ENCODE measurements at places on chromosomes 7 and 10.

DNA sequence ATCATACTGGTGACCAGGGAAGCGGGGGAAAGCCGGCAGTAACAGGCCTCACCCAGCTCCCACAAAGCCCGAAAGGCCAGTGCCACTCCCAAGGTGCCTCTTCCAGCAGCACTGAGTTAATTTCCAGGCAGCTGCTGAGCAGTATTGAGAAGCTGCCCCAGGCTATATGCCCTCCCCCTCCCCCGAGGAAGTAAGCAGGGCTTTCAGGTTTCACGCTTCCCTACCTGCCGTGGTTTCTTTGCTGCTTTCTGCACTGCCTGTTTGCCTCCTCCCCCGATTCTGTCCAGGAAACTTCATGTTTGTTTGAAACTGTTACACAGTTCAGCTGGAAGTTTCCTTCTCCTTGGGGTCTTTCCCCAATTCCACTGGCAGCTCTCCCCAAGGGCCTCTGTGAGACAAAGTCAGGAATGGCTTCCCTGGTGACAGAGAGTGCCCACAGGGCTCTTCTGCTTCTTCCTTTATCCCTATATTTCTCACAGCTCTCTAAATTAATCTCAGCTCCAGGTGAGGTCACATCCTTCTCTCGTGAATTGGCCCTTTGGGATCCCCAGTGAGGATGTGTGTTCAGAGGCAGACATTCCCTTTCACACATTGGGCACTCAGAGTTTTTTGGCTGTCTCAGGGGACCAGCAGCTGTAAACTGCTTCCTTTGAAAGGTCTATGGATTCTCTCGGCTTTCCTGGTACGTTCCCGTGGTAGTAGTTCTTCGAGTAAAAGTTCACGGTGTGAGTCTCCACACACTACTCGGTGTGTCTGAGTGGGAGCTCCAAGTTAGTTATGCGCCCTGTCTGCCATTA, 19.4 kb downstream of the C1GALT1 start:
- DNase-seq, result peak; percentile 23

DNA sequence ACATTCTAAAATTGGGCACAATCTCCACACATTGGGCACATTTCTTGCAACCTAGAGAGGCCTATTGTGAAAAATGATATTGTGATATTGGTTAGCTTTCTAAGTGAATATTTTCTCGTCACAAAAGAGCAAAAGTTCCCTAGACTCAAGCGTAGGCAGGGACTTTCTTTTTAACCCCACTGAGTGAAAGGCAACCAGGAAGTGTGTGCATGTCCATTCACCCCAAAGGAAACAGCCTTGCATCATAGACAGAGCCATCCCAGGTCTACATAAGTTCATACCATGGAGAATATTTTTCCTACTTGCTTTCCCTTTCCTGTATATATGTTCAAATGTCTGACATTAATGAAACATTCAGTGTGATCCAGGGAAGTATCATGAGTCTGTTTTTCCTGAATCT, 84.2 kb upstream of the AGBL3 start:
- no peak for DNase-seq

DNA sequence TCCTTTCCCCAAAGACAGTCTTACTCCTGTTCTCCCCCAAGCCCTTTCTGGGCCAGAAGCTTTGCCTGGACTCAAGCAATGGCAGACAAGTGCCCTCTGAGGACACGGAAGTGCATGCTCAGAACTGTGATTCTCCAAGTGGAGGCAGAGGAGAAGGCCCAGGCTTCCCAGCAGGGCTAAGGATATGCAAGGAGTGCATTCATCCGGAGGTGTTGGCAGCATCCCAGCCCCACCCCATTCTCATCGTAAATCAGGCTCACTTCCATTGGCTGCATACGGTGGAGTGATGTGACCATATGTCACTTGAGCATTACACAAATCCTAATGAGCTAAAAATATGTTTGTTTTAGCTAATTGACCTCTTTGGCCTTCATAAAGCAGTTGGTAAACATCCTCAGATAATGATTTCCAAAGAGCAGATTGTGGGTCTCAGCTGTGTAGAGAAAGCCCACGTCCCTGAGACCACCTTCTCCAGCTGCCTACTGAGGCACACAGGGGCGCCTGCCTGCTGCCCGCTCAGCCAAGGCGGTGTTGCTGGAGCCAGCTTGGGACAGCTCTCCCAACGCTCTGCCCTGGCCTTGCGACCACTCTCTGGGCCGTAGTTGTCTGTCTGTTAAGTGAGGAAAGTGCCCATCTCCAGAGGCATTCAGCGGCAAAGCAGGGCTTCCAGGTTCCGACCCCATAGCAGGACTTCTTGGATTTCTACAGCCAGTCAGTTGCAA, 1.4 kb upstream of the RBP3 start:
- DNase-seq, result no peak

GRCh38 chr7:116591202-116592040, 66.6 kb downstream of the CAV1 start:
- no peak for DNase-seq

DNA sequence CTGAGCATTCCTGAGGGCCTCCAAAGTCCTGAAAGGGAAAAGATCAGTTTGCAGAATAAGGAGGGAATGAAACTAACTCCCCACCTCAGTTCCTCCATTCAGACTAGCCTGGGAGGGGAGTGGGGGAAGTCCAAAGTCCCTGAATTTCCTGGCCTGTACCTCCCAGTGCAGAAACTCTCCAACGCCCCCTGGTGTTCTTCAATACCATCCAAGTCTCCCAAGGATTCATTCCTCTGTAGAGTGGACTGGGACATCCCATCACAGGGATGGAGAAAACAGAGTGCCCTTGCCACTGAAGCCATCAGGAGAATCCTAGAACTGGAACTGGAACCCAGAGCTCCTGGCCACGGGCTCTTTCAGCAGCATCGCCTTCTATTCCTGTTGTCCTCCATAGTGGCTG, 1.6 kb upstream of the COL13A1 start:
- no peak for DNase-seq

DNA sequence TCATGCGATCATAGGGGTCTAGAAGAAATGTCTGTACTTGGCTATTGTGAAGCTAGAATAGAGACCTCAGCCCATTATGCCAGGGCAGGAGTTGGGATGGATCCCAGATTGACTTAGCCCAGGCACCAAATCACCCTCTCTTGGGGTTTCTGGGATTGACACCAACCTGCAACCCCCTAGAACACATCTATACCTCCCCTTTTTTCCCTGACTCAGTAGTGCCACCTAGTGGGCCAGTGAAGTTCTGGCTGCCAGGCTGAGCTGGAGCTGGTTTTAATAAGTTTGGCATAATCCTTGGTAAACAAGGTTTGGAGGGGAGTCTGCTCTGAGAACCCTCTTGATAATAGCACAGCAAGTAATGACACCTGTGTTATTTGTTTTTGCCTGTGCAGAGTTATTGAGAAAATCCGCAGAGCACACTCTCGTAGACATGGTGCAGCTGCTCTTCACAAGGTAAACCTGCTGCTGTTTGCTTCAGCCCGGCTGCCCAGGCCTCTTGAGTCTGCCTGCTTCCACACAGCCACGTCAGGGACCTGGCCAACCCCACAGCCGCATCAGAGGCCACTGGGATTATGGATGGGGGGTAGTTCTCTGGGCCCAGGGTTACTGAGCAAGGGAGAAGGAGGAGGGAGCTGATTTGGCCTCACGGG, 43.3 kb upstream of the NFKB2 start:
- DNase-seq, result peak; percentile 46

DNA sequence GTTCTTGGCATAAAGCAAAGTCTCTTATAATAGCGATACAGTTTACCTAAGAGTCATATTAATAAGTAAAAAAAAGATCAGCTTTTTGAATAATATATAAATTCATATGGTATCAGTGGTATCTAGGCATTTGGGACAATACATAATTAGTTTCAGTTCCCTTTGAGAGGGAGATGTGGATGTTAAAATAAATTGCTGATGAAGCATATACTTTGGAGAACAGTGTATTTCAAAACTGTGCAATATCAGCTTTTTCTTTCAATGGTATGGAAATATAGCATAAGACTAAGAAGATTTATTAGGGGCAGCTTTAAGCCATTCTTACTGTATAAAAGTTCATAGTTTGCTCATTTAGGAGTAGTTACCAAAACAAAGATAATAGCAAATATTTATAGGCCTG, 35.5 kb downstream of the MDFIC start:
- DNase-seq, result no peak

- no peak for DNase-seq
These were observed 7.5 kb downstream of the DUSP5 start for GRCh38 chr10:110505130-110505770.

GRCh38 chr7:36306222-36306621, 83.4 kb upstream of the ANLN start:
- DNase-seq, result no peak

DNA sequence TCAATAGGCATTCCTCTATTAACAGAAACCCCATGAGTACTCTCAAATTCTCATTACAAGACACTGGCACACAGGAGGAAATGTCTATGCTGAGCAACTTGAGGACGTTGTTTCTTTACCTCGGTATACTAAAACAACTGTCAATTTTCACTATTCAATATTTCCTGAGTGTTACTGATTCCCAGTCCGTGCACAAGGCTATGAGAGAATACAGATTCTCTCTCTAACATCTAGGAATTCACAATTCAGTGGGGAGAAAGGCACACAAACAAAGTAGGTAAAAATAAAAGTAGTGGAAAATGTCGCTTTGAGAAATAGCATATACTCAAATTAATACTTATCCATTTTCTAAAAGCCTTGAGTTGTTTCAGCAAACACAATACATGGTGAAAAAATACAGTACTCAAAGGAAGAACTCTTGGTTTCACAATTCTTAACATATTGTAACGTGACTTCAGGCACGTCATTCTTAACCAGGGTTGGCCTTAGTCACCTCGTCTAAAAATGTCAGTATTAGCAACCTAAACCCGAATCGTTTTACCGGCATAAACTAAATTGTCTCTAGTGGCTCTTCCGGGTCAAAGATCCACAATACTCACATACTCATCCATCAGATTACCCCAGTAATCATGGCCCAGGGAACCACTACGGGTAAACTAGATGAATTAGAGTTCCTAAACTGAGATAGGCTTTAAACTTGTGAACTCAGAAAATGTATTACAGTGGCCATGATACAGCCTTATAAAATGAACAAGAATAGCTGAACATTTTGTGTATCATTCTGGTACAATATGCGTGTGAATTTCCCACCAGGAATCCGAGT, 1.5 kb downstream of the IPMK start:
- DNase-seq, result no peak

DNA sequence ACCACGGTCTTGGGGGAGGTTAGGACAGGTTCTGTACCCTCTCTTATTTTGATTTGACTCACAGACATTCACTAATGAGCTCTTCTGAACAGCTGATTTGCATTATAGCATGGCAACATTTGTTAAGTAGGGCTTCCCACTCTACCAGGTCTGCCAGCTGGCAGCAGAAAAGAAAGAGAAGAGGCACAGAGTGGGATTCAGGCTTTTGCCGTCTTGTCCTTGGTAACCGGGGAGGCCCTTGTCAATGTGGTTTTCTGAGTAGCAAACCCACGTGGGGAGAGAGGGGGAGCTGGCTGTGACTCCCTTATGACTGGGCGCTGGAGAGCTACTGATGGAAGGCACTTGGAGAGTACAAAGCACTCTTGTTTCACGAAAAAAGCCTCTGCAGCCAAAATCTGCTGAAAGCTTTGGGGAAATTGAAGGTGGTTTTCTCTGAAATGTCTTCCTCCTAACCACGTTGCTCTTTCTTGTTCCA, 355.3 kb upstream of the GALNT17 start:
- no peak for DNase-seq

DNA sequence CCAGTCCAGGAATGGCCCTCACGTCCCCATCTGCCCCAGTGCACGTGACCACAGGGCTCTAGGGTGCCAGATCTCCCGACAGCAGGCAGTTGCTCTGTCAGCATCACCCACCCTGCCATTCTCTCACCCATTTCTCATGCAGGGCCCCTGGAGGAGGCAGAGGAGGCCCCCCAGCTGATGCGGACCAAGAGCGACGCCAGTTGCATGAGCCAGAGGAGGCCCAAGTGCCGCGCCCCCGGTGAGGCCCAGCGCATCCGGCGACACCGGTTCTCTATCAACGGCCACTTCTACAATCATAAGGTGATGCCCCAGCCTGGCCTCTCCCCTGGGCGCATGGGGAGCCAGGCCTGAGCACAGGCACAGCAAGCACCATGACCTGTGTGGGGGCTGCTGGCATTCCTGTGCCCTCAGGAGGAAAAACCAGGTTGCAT, 6.1 kb upstream of the DEPP1 start:
- DNase-seq, result no peak

DNA sequence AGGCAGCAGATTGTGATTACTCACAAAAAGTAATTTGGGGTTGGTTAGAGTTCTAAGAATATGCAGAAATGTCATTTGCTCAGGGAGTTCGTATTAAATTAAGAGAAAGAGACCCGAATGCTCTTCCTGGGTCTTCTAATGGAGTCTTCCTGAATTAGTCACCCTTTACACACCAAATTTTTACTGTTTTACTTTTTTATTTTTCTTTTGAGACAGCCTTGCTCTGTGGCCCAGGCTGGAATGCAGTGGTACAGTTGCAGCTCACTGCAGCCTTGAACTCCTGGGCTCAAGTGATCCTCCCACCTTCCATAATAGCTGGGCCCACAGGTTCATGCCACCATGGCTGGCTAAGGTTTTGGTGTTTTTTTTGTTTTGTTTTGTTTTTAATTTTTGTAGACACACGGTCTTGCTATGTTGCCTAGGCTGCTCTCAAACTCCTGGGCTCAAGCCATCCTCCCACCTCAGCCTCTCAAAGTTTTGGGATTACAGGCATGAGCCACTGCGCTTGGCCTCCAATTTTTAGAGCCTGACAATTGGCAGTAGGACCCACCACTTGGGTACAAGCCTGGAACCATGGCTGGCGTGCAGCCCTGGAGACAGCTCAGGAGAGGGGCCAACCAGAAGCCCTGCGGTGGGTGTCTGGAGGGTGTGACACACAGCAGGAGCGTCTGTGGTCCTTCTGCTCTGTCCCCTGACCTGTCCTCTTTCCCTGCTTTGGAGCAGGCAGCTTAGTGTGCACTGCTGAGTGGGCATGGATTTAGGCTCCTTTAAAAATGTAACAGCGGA, 16.4 kb upstream of the BHLHA15 start:
- no peak for DNase-seq

DNA sequence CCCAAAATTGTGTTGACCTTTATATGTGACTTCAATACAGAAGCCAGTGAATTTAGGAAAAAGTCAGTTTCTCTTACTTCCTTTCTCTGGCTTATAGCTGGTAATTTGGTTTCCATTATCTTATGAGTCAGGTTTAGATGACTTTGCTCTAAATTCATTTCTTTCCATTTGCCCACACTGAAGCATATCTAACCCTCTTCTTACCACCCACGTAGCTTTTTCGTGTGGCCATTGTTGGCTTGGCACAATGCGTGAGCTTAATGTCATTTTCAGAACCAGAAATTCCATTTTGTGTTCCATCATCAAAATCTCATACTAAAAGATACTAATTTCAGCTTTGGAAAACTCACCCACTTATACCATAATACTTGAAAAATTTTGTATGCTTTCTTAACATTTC, 271.2 kb downstream of the INHBA start:
- no peak for DNase-seq

- no peak for DNase-seq
These were observed 127.4 kb downstream of the ARL4A start for GRCh38 chr7:12814828-12815227.

All from GM12892 (cell line).